Foreskin keratinocyte (primary cell): ENCODE measurements at places on chromosomes 16 and 17.
A peak's percentile ranks its signal among the peaks of the same experiment; 100 is the strongest.

DNA sequence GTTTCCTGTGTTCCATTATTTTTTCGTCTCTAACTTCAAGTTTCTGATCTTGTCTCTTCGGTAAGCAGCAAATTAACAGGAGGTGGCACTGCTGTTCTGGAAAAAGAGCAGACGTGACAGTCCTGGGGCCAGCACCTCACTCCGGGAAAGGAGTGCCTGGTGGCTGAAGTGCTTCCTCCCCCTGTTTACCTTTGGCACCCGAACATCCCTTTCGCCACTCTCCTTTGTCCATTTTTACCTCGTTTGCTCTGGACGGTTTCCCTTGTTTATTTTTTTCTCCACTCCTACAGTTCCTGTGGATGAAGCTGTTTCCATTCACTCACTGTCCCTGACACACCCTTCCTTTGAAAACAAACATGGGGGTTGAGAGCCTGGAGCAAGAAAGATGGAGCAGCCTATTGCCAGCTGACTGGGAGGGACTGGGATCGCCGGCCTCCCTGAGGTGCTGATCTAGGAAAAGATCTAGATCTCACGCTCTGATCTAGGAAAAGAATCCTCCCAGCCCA, 12.6 kb downstream of the SAP30BP start:
- DNase-seq: no peak

DNA sequence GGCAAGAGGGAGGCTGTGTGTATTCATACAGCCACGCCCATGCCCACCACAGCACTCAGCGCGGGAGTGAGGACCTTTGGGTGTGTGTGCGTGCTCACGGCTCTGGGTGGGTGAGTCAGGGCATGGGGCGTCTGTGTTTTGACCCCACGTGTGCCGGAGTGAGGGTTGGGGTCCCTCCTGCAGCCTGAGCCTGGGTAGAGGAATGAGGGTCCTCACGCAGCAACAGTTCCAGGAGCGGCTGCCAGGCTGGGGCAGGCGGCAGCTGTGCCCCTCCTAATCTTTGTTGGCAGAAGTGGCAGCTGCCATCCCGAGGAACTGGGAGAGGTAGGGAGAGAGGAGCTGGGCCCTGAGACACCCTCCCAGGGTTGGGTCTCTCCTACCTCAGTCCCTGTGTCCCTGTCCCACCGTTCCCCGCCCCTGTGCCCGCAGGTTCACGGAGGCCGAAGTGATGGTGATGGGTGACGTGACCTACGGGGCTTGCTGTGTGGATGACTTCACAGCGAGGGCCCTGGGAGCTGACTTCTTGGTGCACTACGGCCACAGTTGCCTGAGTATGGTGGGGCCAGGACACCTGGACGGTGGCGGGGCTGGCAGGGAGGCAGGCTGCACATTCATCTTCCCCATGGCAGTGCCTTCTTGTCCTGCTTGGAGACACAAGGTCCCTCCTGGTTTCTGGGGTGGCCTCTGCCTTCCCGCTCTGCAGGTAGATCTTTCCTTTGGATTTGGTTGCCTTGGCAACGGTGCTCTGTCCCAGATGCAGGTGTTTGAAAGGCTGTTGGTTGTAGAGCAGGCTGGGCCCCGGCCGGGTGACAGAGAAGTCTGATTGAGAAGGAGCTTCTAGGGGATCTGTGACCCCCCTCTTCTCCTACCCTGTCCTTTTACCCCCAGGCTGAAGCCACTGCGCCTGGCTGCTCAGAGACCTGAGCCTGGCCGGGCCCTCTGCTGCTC, 5.9 kb downstream of the DPH1 start:
- no peak for DNase-seq

GRCh38 chr17:38353086-38353604, 1.5 kb downstream of the SOCS7 start:
- no peak for DNase-seq

DNA sequence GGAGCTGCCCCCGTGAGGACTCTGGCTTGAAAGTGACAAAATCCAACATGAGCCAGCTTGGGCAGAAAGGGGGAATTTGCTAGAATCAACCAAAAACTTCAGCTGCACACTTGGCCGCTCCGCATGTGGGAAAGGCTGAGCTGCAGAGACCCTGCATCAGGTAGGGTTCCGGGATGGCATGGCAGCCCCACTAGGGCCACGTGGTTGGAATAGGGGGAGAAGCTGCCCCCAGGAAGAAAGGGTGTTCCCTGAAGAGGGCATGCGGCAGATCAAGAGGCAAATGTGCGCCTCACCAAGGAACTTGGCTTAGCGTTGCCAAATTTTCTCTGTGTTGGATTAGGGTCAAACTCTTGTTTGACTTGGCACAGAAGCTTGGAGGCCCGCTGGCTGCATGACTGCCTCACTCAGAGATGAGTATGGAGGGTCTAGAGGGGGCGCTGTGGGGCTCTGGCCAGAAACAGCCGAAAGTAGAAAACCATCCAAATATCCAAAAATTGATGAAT, 29.2 kb upstream of the WFIKKN2 start:
- no peak for DNase-seq

GRCh38 chr17:19398301-19399181, 11.6 kb upstream of the MFAP4 start:
- DNase-seq: no peak

DNA sequence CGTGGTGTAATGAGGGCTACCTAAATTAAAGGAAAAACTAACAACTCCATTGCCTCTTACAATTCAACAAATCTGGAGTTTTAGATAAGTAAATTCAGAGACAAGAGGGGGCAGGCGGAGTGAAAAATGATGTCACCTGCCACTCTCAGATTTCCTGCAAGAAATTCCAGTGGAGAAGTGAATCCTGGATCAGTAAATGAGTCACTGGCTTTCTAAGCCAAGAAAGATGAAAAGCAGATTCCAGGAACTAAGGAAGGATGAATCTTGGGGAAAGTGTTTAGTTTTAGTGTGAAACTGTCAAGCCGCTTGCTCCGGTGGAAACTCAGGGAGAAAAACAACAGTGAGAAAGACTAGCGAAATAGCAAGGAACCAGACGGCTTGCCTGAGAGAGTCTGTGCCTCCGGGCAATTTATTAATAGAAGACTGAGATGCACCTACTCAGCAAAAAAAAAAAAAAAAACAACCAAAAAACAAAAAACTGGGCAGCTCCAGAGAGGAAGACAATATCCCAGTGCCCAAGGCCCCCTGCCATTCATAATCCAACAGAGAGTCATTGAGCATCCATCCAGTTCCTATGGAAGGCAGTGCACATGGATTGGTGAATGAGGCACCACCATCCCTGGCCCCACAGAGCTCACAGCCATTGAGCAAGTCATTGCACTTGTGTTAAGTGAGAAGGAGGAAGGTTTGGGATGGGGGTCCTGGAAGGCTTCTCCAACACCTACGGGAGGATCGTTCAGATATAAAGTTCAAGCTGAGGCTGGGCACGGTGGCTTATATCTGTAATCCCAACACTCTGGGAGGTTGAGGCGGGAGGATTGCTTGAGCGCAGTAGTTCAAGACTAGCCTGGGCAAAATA, 12.1 kb upstream of the RIPOR1 start:
- DNase-seq: peak; percentile 62

DNA sequence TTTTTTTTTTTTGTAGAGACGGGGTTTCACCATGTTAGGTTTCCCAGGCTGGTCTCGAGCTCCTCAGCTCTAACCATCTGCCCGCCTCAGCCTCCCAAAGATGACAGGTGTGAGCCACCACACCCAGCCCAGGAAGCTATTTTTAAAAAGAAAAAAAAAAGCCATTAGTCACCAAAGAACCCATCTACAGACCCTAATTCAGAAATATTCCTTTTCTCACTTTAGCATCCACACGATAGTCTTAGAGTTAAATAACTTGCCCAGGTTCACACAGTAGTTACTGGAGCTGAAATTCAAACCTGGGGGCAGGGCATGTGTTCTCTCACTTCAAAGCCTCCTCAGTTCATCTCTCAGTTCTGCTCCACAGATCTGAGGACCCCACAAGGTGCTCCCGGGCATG, 70.3 kb upstream of the NOL11 start:
- no peak for DNase-seq

DNA sequence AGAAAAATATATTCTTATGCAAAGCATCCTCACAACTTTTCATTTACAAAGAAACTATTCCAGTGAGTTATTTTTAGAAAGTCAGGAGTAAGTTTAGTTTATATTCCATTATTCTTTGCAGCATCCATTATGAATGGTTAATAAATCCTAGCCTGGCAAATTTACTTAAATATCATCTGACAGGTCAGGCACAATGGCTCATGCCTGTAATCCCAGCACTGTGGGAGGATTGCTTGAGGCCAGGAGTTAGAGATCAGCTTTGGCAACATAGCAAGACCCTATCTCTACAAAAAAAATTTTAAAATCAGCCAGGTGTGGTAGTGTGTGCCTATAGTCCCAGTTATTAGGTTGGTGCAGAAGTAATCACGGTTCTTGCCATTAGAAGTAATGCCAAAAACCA, 12.9 kb downstream of the ESRP2 start:
- DNase-seq: no peak

DNA sequence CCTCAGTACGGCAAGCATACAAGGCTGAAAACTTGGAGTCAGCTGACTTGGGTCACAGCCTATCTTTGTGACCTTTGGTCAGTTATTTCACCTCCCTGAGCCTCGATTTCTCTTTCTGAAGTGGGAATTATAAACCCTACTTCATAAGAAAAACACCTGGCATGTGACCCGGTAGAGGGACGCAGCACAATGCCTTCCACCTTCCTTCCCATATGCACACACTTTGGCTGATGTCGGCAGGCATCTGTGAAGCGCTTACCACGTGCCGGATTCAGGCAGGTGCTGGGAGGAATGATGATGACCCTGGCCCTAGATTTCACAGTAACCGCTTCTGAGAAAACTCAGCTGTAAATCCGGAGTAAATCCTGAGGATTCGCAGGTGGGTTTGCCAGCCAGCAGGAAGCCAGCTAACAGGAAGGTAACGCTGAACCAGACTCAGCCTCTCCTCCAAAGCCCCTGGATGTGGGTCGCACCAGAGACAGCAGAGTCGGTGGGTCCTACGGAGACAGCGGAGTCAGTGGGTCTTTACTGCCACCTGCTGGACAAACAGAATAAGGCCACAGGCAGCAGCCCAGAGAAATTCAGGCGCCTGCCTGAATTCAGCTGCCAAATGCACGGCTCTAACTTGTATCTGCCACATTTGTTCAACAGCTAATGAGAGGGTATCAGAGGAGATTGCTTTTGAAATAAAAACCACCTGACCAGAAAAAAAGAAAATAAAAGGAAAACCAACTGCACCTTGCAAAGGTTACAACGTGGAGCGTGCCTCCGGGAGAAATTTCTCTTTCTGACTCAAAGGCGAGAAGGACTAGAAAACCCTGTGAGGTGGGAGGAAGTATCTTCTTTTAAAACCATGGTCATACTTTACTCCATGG, 16.6 kb downstream of the COPRS start:
- no peak for DNase-seq

GRCh38 chr16:12749076-12749475, 54.6 kb downstream of the CPPED1 start:
- DNase-seq: no peak
